ENCODE measurements at places on chromosomes 5 and 9. TPM values are rescaled to one million over a fixed set of nuclear protein-coding genes. Genes with fewer than 3 reads are reported as not detected.

GRCh38 chr9:38127271-38127839, 58.3 kb upstream of the SHB start:
- no peak for DNase-seq
- no peaks in the 10 kb centered on the region for H3K27me3 ChIP-seq
- H3K4me3 ChIP-seq, result no peak overlapping the region
- H3K27ac ChIP-seq, result no peak overlapping the region
- H3K36me3 ChIP-seq, result no peaks in the 10 kb centered on the region

GRCh38 chr5:125868036-125868435, 555.2 kb upstream of the GRAMD2B start:
- no peak for DNase-seq
- H3K27ac ChIP-seq, result no peak overlapping the region
- H3K4me1 ChIP-seq, result no peaks in the 10 kb centered on the region
- H3K27me3 ChIP-seq, result no peaks in the 10 kb centered on the region
- no peak overlapping the region for H3K4me3 ChIP-seq

DNA sequence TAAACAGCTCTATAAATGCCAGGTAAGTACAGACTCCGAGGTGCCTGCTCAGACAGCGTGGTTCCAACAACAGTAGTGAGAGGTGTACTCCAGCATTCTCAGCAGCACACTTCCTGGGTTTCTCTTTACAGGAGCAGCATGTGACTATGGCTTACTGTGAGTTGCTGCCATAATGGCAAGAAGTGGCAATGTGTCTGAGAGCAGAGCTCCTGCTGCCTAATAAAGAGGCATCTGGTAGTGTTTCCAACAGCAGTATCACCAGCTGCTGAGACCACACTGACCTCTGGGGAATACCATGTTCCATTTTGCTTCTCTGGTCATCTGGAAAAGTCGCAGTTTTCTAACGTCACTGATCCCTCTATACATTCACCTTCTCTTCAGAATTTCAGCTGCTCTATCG, 398.2 kb downstream of the SLCO4C1 start:
- no peak overlapping the region for H3K4me3 ChIP-seq
- no peaks in the 10 kb centered on the region for H3K36me3 ChIP-seq
- no peak for DNase-seq

DNA sequence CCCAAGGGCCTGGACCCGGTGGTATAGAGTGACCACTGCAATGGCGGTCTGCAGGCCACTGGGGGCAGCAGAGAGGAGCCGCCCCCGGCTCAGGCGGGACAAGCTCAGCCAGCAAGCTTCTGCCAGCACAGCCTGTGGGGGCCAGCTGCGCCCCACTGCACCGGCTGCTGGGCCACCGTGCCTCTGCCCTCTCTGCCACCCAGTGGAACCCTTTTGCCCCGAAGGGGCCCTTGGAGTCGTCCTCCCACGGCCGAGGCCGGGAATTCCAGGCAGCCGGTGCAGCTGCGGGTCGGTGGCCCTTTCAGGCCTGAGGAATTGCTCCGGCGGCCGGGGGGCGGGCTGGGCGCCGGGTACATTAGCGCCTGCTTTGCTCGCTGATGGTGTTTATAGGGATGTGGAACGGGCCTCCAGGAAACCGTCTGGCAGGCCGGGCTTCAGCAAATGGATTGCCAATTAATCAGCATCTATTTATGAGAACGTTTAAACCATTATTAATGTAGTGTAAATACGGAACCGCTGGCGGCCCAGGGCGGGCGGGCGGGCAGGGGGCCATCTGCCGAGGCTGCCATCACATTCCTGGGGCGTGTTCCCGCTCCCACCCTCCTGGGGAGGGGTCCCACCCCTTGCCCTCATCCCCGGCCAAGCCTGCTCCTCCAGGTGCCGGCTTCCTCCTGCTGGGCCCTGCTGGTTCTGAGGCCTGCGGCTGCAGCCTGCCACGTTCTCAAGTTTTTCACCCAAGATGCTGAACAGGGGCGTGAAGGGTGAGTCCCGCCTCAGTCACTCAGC, 127.4 kb downstream of the BARX1 start:
- no peak overlapping the region for H3K27ac ChIP-seq
- no peaks in the 10 kb centered on the region for H3K27me3 ChIP-seq
- DNase-seq, result peak; percentile 80
- no peaks in the 10 kb centered on the region for H3K4me1 ChIP-seq

GRCh38 chr5:172687940-172688339, 46.9 kb downstream of the NEURL1B start:
- no peaks in the 10 kb centered on the region for H3K4me1 ChIP-seq
- H3K27ac ChIP-seq, result no peak overlapping the region
- no peak overlapping the region for H3K4me3 ChIP-seq

DNA sequence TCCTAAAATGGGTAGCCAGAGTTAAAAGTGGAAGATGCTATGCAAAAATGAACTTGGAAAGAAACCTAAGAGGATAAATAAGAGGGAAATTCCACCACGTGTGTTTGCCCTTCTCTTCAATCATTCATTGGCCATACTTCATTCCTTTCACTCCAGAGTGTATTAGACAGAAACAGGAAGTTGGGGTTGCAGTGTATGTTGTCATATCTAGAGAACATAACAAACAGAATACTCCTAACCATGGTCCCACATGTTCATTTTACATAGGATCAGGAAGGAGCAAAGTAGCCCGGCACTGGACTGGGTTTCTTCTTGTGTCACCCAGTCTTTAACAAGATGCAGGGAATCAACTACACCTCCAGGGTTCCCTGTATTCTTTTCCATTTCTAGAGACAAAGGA, 7.6 kb upstream of the GPBP1 start:
- no peak overlapping the region for H3K27ac ChIP-seq
- H3K27me3 ChIP-seq, result no peaks in the 10 kb centered on the region
- no peak overlapping the region for H3K4me3 ChIP-seq
- DNase-seq, result no peak

Gene OBP2B
- not detected for total RNA-seq

- H3K27me3 ChIP-seq, result no peaks in the 10 kb centered on the region
- H3K4me1 ChIP-seq, result peaks cover 8% of the 10 kb centered on the region
- H3K4me3 ChIP-seq, result no peak overlapping the region
- H3K27ac ChIP-seq, result no peak overlapping the region
- DNase-seq, result no peak
These were observed 4.1 kb downstream of the BAG1 start for GRCh38 chr9:33260372-33260771.

- no peak for DNase-seq
- no peaks in the 10 kb centered on the region for H3K36me3 ChIP-seq
- no peaks in the 10 kb centered on the region for H3K4me1 ChIP-seq
- no peak overlapping the region for H3K4me3 ChIP-seq
- no peaks in the 10 kb centered on the region for H3K27me3 ChIP-seq
- H3K27ac ChIP-seq, result no peak overlapping the region
These were observed 27.9 kb downstream of the MED10 start for GRCh38 chr5:6350277-6351090.

DNA sequence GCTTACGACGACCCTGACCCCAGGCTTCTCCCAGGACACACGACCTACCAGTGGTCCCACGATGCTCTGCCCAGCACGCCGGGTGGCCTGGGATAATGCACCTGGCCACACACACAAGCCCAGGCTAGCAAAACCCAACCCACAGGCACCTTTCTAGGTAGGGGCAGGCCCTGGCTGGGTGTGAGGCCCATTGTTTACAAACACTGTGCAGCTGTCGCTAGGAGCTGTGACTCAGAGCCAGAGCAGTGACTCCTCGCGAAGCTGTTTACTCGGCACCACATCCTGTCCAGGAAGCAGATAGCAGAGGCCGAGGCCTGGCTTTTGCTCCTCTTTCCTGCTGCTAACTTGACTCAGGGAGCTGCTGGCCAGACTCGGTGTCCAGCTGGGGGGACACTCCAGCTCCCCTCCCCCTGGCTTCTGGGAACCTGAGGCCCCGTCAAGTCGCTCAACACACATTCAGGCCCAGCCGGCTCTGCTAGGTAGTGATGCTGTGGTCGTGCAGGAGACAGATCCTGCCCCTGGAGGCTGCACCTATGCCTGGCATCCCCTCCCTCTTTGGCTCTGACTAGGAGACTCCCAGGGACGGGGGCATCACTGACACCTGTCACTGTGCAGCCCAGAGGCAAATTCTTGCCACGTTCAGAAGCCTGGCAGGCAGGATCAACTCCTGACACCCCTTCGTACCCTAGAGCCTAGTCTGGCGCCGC, 12.8 kb upstream of the RALGDS start:
- peaks cover 27% of the 10 kb centered on the region for H3K4me1 ChIP-seq
- H3K27ac ChIP-seq, result peak overlapping the region; percentile 82
- peak; percentile 94 for DNase-seq

- H3K4me3 ChIP-seq, result no peak overlapping the region
- no peaks in the 10 kb centered on the region for H3K36me3 ChIP-seq
- peak; percentile 52 for DNase-seq
- no peaks in the 10 kb centered on the region for H3K27me3 ChIP-seq
- H3K27ac ChIP-seq, result no peak overlapping the region
- H3K4me1 ChIP-seq, result no peaks in the 10 kb centered on the region
These were observed 83.7 kb upstream of the SARDH start for GRCh38 chr9:133821601-133822429.

Gene BTNL3
- total RNA-seq, result not detected

DNA sequence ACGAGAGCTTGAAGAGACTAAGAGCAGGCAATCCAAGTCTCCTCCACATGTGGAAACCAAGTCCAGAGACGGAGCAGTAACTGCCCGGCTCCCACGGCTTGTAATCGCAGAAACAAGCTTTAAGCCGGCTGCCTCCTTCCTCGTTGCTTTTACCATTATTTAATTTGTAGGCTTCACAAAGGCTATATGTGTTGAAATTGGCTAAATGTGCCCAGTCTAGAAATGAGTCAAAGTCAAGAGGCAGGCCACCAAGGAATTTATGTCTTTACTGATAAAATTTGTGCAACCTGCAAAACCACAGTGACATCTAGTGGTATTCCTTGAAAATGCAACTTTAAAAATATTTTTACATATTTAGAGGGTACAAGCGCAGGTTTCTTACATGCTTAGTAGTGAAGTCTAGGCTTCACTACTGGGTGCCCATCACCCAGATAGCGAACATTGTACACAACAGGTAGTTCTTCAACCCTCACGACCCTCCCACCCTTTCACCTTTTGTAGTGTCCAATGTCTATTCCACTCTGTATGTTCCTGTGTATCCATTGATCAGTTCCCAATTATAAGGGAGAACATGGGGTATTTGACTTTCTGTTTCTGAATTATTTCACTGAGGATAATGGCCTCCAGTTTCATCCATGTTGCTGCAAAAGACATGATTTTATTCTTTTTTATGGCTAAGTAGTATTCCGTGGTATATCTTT, 33.5 kb upstream of the EBF1 start:
- no peak overlapping the region for H3K4me3 ChIP-seq
- no peaks in the 10 kb centered on the region for H3K36me3 ChIP-seq
- H3K27me3 ChIP-seq, result no peaks in the 10 kb centered on the region
- H3K27ac ChIP-seq, result no peak overlapping the region
- H3K4me1 ChIP-seq, result no peaks in the 10 kb centered on the region

DNA sequence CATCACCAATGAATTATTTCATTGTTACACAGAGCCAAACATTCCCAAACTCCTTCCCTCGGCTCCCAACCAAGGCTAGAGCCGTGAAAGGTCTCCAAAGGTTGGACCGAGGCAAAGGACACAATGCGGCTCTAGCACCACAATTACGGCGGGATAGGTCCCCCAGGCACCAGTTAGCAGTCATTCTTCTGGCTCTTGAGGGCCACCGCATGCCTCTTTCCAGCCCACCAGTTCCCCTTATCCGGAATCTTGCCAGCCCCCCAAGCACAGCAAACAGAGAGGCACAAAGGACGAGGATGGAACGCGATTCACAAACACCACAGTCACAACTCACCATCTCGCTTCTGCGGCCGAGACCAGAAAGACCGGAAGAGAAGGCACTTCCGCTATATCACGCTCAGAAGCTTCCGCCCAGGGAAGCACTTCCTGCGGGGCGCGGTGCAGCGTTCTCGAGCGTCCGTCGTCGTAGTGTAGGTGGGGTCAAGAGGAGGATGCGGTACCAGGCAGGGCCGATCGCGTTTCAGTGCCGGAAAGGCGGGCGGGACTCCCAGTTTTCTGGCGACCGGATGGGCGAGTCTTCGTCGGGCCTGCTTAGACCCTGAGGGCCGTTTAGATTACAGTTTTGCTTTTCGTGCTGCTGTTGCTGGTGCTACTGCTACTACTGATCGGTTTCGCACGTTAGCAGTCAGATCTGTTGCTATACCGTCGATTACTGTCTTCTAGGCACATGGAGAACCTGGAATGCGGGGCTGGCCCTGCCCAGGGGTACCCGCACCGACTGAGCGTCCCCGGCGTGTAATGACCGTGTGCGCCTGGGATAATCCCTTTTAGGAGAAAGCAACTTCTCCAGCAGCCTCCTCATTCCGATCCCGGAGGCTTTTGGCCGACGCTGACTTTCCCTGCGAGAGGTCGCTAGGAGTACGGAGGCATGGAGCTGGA, at the start of gene RPL37:
RPL37 (minus strand) TSS at position 374 of the 939 bp plus-strand sequence; CDS start at position 337, 37 bp downstream.
- H3K4me1 ChIP-seq, result peaks cover 3% of the 10 kb centered on the region
- peak within 1 kb of the TSS; percentile 84 for H3K4me3 ChIP-seq
- peaks cover 37% of the 10 kb centered on the region for H3K36me3 ChIP-seq
- peak; percentile 97 for DNase-seq

DNA sequence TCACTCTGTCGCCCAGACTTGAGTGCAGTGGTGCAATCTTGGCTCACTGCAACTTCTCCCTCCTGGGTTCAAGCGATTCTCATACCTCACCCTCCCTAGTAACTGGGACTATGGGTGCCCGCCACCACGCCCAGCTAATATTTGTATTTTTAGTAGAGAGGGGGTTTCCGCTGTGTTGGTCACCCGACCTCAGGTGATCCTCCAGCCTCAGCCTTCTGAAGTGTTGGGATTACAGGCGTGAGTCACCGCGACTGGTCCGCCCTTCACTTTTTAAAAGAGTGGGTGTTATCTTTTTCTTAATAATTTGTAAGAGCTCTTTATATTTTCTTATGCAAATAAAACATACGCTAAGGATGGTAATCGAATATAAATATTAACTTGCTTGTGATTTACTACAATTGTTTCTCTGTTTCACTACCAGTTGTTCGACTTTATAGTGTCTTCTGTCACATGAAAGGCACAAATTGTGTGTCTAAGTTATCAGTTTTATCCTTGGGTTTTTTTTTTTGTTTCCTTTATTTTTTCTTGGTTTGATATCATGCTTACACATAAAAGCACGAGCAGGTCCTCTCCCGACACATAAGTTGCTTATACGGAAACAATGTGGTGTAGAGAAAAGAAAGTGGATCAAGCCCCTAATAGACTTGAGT, 1.9 kb upstream of the GPBP1 start:
- H3K4me3 ChIP-seq, result peak overlapping the region; percentile 91
- no peaks in the 10 kb centered on the region for H3K36me3 ChIP-seq
- peaks cover 8% of the 10 kb centered on the region for H3K4me1 ChIP-seq
- H3K27ac ChIP-seq, result no peak overlapping the region
- H3K27me3 ChIP-seq, result no peaks in the 10 kb centered on the region
- no peak for DNase-seq

Gene ADAMTS16
- 7.5 TPM for total RNA-seq
